ENCODE measurements at places on chromosomes 1 and 21. TPM values are rescaled to one million over a fixed set of nuclear protein-coding genes. Genes with fewer than 3 reads are reported as not detected.

RHD gene
- not detected for total RNA-seq

C8B gene
- total RNA-seq = not detected

CD1E gene
- total RNA-seq = not detected

SLC45A3 gene
- total RNA-seq = 2.6 TPM

KRTAP7-1 gene
- total RNA-seq = not detected

TFF2 gene
- not detected for total RNA-seq

GPR25 gene
- total RNA-seq = not detected

MEX3A gene
- total RNA-seq = 0.47 TPM

PYHIN1 gene
- total RNA-seq = not detected

CZIB gene
- total RNA-seq = 36.8 TPM

DOCK7 gene
- 11.9 TPM for total RNA-seq

SMCP gene
- total RNA-seq = not detected

FCER1G gene
- total RNA-seq = 77.8 TPM

KIF2C gene
- total RNA-seq = 1.3 TPM

LMX1A gene
- not detected for total RNA-seq

IGSF9 gene
- total RNA-seq = 2.0 TPM

CENPF gene
- 3.3 TPM for total RNA-seq

PARS2 gene
- 3.9 TPM for total RNA-seq

TCHH gene
- 0.12 TPM for total RNA-seq

HHIPL2 gene
- 0.16 TPM for total RNA-seq

LCE1D gene
- not detected for total RNA-seq

BCL2L15 gene
- 0.08 TPM for total RNA-seq

ZMYM4 gene
- 21.1 TPM for total RNA-seq

PLPPR4 gene
- total RNA-seq = 0.37 TPM

CFAP45 gene
- 0.86 TPM for total RNA-seq

SELL gene
- 2.2 TPM for total RNA-seq

C1QB gene
- 82.5 TPM for total RNA-seq

ERICH3 gene
- total RNA-seq = not detected

PEAR1 gene
- total RNA-seq = 12.5 TPM

FTCD gene
- total RNA-seq = not detected

ZNF593OS gene
- total RNA-seq = not detected

HLX gene
- 6.2 TPM for total RNA-seq

CLK2 gene
- total RNA-seq = 9.8 TPM

SFN gene
- total RNA-seq = 0.51 TPM

EVI5 gene
- 26.4 TPM for total RNA-seq

WNT4 gene
- total RNA-seq = 0.16 TPM

FOXD3 gene
- total RNA-seq = 1.1 TPM

FCRL4 gene
- total RNA-seq = not detected

EPHA2 gene
- total RNA-seq = 43.5 TPM
